Activated CD8-positive, alpha-beta memory T cell treated with anti-CD3 and anti-CD28 coated beads, Interleukin-2, amount 10 ng/mL, durations not matched to agents 7 days and 5 days (primary cell): ENCODE measurements at places on chromosomes 4 and X. TPM values are rescaled to one million over a fixed set of nuclear protein-coding genes. Genes with fewer than 3 reads are reported as not detected.

Gene TKTL2
- total RNA-seq: not detected

Gene PRR32
- total RNA-seq: not detected

Gene DCLK2
- total RNA-seq: 0.07 TPM

Gene TACC3
- 246 TPM for total RNA-seq

Gene PIM2
- total RNA-seq: 168 TPM

Gene SSX2B
- total RNA-seq: not detected

Gene HERC6
- total RNA-seq: 49.9 TPM

Gene SLITRK2
- not detected for total RNA-seq

Gene ATP8A1
- 31.3 TPM for total RNA-seq

Gene PF4V1
- total RNA-seq: not detected

Gene PABPC1L2B
- total RNA-seq: not detected

Gene PRDM8
- total RNA-seq: 21.7 TPM

Gene CENPC
- 37.4 TPM for total RNA-seq

Gene LRP2BP
- 0.73 TPM for total RNA-seq

Gene FGF16
- not detected for total RNA-seq

Gene UNC5C
- total RNA-seq: not detected

Gene SYNPO2
- total RNA-seq: 1.0 TPM

Gene GPR50
- not detected for total RNA-seq

Gene FHL1
- total RNA-seq: 15.9 TPM

Gene EREG
- not detected for total RNA-seq

Gene DIAPH2
- 14.4 TPM for total RNA-seq

Gene MAPK10
- total RNA-seq: not detected

Gene COL25A1
- not detected for total RNA-seq

Gene TGIF2LX
- total RNA-seq: not detected

Gene GAGE12E
- total RNA-seq: not detected

Gene SLC26A1
- total RNA-seq: not detected

Gene CACNA1F
- 0.19 TPM for total RNA-seq

Gene SLC16A2
- total RNA-seq: 0.12 TPM

Gene FRG2
- not detected for total RNA-seq

Gene TLR8
- total RNA-seq: not detected

Gene CXCR3
- total RNA-seq: 97.4 TPM
